ENCODE measurements at places on chromosomes 3 and 15. TPM values are rescaled to one million over a fixed set of nuclear protein-coding genes. Genes with fewer than 3 reads are reported as not detected.
A peak's percentile ranks its signal among the peaks of the same experiment; 100 is the strongest.

- no peaks in the 10 kb centered on the region for H3K36me3 ChIP-seq
- H3K4me3 ChIP-seq: no peak overlapping the region
- H3K27ac ChIP-seq: no peak overlapping the region
- peak; percentile 55 for DNase-seq
- H3K4me1 ChIP-seq: peaks cover 20% of the 10 kb centered on the region
- H3K27me3 ChIP-seq: no peaks in the 10 kb centered on the region
These were observed 2.8 kb upstream of the ABHD2 start for GRCh38 chr15:89085289-89085926.

CHD2 gene
- polyA plus RNA-seq: 102 TPM

CCR5 gene
- 0.48 TPM for polyA plus RNA-seq

SNURF gene
- 7.9 TPM for polyA plus RNA-seq

DNA sequence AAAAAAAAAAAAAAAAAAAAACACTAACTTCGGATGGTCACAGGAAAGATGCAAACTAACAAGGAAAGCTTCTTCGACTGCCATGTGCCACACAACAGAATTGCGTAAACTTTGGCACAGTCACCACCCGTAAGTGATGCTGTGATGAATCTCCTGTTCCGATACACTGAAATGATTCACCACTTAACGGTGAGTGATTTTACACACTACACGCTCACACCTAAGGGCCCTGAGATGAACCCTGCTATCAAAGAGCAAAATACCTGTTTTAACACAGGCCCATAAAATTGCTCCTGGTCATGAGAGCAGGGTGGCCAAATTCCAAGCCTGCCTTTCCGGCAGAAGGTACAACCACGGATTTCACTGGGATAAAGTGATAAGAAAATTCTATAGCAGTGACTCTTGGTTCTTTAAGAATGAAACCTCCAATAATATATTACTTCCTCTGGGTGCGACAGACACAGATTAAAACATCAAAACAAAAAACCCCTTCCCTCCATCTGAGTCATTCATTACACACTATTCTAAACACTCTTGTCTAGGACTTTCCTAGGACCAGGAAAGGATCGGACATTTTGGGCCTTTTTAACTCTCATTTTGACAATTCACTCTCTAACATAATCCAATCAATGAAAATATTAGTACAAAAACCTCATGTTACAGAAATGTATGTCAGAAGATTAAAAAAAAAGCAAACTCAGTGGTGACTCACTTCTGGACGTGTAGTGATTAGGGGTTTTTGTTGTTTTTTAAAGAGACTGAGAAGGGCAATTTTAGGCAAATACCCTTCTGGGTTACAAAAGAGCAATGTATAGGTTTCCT is 28.3 kb downstream of the LRIG1 start:
- peak overlapping the region; percentile 45 for H3K27ac ChIP-seq
- no peak for DNase-seq
- peaks cover 26% of the 10 kb centered on the region for H3K4me1 ChIP-seq
- no peaks in the 10 kb centered on the region for H3K27me3 ChIP-seq

Measured in spinal cord (tissue), 10 donors.